ENCODE measurements at places on chromosomes 1 and 21.

DNA sequence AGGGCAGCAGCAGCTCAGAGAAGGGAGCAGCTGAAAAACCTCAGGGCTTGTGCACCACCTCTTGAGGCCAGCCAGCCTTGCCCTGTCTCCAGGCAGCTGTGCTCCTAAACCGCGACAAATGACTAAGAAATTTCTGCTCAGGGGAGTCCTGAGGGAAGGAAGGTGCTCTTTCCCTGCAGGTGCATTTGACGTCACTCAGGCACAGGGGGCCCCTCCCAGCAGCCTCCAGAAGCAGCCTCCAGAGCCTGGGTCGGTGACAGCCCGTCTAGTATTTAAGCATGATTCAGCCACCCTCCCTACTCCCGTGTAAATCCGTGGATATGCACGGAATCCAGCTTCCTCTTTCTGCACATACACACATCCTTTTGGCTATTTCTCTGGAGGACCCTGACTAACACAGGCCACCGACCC lies 560.5 kb downstream of the KIF26B start:
- no peak for DNase-seq
- no peak overlapping the region for H3K27ac ChIP-seq

DNA sequence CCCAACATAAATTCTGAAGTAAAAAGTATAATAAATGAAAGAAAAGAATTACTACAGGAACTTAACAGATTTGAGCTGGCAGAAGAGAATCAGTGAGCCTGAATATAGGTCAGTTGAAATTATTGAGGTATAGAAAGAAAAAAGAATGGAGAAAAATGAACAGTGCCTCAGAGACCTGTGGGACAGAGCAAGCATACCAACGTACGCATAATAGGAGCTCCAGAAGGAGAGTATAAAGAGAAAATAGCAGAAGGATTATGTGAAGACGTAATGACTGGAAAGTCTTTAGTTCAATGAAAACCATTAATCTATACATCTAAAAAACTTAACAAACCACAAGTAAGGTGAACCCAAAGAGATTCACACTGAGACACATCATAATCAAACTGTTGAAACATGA lies 261.8 kb downstream of the DYRK1A start:
- H3K36me3 ChIP-seq = no peaks in the 10 kb centered on the region
- H3K27ac ChIP-seq = no peak overlapping the region
- H3K4me1 ChIP-seq = peaks cover 22% of the 10 kb centered on the region
- H3K4me3 ChIP-seq = no peak overlapping the region
- no peak for DNase-seq
- H3K27me3 ChIP-seq = no peaks in the 10 kb centered on the region

DNA sequence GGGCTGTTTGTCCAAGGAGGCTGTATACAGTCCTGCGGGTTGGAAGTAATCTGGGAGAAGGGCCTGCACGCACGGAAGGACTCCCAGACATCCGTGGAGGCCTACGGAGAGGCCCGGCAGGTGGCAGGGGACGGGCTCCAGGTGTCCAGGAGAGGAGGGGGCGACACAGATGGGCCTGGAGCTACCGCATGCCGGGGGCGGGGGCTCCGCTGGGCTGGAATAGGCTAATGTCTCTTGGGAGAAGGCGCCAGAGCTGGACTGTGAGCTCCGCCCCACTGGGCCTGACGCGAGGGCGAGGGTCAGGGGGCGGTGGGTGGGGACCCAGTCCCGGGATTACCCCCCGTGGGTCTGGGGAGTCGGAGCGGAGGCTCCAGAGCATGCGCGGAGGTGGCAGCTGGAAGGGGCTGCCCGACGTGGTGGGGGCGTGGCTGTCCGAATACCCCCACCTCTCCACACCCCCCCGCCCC lies 659 bp downstream of the AGO1 start:
- H3K27ac ChIP-seq = peak overlapping the region; percentile 54
- no peaks in the 10 kb centered on the region for H3K4me1 ChIP-seq
- no peaks in the 10 kb centered on the region for H3K27me3 ChIP-seq
- H3K36me3 ChIP-seq = no peaks in the 10 kb centered on the region
- H3K4me3 ChIP-seq = peak overlapping the region; percentile 92
- DNase-seq = peak; percentile 78

DNA sequence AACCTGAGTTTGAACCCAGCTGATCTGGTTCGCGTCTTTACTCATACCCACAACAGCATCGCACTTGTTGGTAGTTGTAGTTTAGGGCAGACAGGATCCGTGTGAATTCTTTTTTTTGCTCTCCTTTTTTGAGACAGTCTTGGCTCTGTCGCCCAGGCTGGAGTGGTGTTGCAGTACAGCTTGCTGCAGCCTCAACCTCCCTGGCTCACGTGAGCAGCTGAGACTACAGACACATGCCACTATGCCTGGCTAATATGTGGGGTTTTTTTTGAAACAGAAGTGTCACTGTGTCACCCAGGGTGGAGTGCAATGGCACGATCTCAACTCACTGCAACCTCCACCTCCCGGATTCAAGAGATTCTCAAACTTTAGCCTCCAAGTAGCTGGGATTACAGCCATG lies 7.9 kb downstream of the TAF13 start:
- no peak overlapping the region for H3K27ac ChIP-seq
- no peaks in the 10 kb centered on the region for H3K4me1 ChIP-seq
- H3K27me3 ChIP-seq = no peaks in the 10 kb centered on the region
- H3K4me3 ChIP-seq = no peak overlapping the region
- no peak for DNase-seq

DNA sequence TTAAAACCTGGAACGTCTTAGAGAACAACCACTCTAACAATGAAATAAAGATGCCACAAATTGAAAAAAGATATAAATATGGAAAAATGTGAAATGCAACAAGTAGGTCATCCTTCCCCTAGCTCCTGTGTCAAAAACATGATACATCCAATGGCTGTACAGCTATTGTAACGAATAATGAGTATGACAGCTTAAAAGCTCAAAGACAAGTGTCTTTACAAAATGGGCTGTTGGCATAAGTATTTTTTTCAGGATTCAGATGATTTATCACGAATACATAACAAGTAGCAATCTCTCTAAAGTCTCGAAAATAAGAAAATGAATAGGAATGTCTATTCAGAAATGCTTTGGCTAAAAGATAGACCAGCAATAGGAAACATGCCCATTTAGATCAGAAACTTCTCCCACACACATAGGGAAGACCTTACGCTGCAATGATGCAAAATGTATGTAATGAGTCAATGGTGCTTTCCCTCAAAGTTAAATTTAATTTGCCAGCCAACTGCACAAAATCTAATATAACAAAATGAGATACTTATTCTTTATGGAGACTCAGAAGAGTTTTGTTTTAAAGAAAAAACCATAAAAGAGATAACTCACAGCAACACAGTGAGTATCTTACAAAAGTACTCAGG lies 8.3 kb downstream of the TGFBR3 start:
- DNase-seq = no peak
- H3K27ac ChIP-seq = no peak overlapping the region
- no peaks in the 10 kb centered on the region for H3K36me3 ChIP-seq
- peaks cover 3% of the 10 kb centered on the region for H3K4me1 ChIP-seq
- H3K27me3 ChIP-seq = no peaks in the 10 kb centered on the region
- no peak overlapping the region for H3K4me3 ChIP-seq

DNA sequence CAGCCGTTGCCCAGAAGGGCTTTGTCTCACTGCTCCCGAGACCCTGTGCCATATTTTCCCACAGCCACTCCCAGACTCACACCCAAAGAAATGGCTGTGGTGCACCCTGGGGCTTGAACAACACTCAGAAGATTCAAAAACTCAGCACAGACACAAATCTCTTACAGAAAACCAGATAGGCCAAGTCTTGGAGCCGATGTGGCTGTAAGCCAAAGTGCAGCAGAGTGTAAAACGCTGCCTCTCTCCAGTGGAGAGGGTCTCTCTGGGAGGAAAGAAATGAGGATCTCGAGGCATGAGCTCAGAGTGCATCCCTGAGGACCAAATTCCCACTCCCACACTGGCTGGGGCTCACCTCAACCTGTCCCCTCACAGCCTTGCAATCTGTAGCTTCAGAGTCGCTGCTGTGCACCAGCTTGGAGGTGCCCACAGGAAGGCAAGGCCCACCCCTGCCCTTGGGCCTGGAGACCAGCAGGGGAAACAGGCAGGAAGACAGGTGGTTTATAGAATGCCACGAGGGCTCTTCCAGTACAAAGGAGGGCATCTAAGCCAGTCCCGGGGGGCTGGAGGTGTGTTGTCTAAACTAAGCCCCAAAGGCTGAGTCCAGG lies 171.3 kb upstream of the AJAP1 start:
- H3K4me1 ChIP-seq = no peaks in the 10 kb centered on the region
- DNase-seq = no peak
- no peak overlapping the region for H3K27ac ChIP-seq
- H3K36me3 ChIP-seq = no peaks in the 10 kb centered on the region
- no peaks in the 10 kb centered on the region for H3K27me3 ChIP-seq

DNA sequence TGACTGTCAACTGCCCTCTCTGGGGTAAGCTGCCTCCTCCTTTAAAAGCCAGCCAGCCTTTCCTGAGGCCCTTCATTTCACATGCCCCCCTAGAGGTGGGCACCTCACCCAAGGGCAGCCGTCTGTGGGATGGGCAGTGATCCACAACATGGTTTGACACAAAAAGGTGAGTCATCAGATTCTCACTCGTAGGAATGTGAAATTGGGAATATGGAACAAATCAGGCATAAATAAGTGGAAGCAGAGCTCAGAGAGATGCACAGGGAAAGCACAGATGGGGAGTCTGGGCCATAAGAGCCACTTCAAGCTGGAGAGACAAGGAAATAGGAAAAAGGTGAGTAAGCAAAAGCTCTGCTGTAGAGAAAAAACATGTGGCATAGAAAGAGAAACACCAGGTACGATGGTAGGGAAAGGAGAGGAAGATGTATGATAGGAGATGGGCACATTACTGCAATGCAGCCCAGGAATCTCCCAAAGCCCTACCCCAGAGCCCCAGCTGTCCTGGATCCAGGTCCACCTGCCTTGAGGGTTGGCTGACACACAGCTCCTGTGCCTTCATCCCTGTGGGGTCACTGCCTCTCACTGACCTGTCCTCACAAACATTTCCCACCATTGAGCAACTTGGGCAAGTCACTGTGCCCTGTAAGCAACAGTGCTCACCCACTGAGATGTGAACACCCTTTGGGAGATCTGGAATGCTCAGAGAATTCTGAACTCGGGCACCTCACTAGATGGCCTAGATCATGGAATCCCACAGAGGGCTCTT lies 86.6 kb downstream of the ASTN1 start:
- no peaks in the 10 kb centered on the region for H3K4me1 ChIP-seq
- no peaks in the 10 kb centered on the region for H3K36me3 ChIP-seq
- no peak for DNase-seq

- H3K36me3 ChIP-seq = no peaks in the 10 kb centered on the region
- H3K27me3 ChIP-seq = no peaks in the 10 kb centered on the region
- peak; percentile 26 for DNase-seq
- H3K4me1 ChIP-seq = peaks cover 2% of the 10 kb centered on the region
These were observed 22.6 kb downstream of the SLC5A9 start for GRCh38 chr1:48245106-48245505.

DNA sequence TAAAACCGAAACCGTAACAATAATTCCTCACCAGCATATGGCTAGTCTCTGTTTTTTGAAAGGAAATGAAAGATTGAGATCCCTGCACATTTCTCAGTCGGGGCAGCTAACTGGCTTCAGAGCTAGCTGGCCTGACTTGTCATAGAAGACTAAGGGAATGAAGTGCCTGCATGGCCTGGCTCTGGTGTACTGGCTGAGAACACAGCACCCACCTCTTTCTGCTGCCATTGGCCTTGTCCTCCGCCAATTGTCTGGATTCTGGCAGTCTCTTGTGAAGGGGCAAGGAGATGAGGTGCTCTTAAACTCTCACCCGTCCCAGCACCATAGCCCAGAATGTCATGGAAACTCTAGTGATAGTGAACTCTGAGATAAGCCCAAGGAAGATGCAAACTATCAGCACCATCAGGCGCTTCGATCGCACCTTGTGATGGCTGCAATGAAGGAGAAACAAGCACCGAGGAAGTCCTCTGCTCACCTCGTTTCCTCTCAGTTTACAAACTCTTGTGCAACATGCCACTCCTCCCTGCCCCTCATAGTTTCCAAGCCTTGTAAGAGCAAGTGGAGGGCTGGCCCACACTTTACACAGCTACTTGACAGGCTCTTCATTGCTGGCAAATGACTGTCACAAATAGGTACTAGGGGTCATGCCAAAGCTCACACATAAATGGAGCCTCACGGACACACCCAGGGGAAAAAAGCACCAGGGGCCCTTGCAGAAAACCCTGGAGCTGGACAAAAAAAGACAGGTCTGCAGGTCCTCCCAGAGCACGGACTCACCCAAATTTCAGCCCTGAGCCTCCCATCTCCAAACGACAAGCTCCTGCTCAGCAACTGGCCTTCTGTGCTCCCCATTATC lies 16.4 kb downstream of the INPP5B start:
- DNase-seq = peak; percentile 41
- peaks cover 12% of the 10 kb centered on the region for H3K4me1 ChIP-seq
- peaks cover 3% of the 10 kb centered on the region for H3K36me3 ChIP-seq
- H3K27me3 ChIP-seq = no peaks in the 10 kb centered on the region
- peak overlapping the region; percentile 84 for H3K4me3 ChIP-seq
- H3K27ac ChIP-seq = no peak overlapping the region

DNA sequence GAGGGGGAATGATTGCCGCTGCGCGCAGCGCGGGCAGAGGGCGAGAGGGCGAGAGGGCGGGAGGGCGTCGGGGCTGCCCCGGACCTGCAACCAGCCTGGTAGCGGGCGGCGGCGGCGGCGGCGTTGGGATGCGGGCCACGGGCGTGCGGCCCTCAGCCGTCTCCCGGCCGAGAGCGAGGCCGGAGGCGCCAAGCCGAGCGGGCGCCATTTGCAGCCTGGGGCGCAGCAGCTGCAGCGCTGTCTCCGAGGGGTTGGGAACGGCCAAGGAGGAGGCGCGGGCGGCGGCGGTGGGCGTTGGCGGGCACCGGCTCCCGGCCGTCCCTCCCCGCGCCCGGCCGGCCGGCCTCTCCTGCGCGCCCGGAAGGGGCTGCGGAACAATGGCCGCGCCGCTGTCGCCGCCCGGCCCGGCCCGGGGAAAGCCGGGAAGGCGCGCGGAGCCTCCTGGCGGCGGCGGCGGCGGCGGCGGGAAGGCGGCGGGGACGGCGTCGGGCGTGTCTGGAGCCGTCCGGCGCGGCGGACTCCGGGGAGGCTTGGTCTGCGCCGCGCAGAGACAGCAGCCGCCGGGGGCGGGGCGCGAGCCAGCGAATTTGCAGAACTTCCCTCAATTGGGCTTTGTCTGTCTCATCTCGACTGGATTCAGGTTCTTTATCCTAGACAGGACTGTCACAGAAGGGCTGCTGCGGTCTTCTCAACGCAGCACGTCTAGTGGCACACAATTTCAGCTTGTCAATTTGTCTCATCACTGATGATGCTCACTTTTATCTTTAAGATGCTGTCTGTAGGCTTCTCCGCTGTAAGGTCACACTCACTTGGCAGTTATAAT lies 35.7 kb downstream of the ZBTB8B start:
- H3K27me3 ChIP-seq = no peaks in the 10 kb centered on the region
- H3K4me3 ChIP-seq = peak overlapping the region; percentile 50
- H3K27ac ChIP-seq = peak overlapping the region; percentile 58
- no peaks in the 10 kb centered on the region for H3K36me3 ChIP-seq
- peaks cover 2% of the 10 kb centered on the region for H3K4me1 ChIP-seq

DNA sequence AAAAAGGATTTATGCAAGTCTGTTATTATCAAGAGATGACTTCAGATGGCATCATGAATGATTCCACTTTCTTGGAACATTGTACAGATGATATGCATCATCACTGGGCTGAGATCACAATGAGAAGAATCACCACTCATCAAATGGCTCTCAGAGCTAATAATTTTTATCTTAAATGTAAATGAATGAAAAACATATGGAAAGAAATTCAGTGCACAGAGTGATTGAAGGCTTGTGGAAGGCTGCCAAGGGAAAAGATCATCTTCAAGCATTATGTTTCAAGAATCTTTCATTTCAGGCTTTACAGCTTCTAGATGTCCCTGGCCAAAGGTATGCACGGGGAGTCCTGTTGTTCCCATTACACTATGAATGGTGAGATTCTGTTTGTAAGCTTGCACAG lies 955.7 kb downstream of the TTLL7 start:
- no peaks in the 10 kb centered on the region for H3K4me1 ChIP-seq
- no peak overlapping the region for H3K4me3 ChIP-seq
- DNase-seq = no peak
- no peaks in the 10 kb centered on the region for H3K27me3 ChIP-seq
- H3K36me3 ChIP-seq = no peaks in the 10 kb centered on the region

All from liver (tissue), 10 donors.